ENCODE measurements at places on chromosomes 5 and 9.

- no peak for DNase-seq
These were observed 513.0 kb upstream of the ADAMTS16 start for GRCh38 chr5:4627131-4627530.

- DNase-seq, result no peak
These were observed 432.6 kb downstream of the CYLC2 start for GRCh38 chr9:103427696-103428095.

GRCh38 chr9:135666534-135667462 lies 3.7 kb downstream of the LCN9 start:
- DNase-seq, result no peak

- DNase-seq, result no peak
These were observed 73.8 kb downstream of the MED27 start for GRCh38 chr9:132005899-132006298.

DNA sequence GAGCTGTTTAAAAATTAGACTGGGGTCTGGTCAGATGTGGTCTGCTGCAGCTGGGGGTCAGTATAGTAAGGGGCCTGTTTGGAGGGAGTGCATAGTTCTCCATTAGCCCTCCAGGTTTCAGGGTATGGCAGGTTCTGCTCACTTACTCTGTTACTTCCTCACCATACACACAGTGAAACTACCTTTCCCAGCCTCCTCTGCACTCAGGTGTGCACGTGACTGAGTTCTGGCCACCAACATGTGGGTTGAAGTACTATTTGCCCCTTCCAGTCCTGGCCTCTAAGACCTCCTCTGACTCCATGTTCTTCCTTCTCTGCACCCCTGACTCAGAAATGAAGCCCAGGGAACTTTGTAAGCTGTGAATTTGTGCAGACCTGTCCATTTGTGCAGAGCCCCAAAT lies 190.5 kb upstream of the CLINT1 start:
- DNase-seq, result no peak

Data from AG09319 (cell line).